ENCODE measurements at places on chromosomes 5 and 9.
A peak's percentile ranks its signal among the peaks of the same experiment; 100 is the strongest.

DNA sequence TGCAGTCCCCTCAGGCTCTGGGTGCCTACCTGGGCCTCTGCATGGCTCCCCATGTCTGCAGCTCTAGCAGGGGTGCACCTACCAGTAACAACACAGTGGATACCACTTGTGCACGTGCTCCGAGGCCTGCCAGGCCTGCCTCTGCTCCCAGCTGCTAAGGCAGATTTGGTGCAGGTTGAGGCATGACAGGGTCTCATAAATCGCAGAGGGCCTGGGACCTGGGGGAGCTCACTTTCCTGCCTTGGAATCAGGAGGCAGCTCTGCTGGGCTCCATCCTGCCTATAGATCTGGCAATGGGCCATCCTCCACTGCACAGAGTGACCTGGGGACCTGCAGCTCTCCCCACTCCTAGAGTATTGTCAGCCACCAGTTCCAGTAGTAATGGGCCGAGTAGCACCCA, 121.9 kb upstream of the CXCL14 start:
- DNase-seq = no peak

- DNase-seq = no peak
Observed at GRCh38 chr9:135887021-135887507, 20.3 kb downstream of the CAMSAP1 start.

DNA sequence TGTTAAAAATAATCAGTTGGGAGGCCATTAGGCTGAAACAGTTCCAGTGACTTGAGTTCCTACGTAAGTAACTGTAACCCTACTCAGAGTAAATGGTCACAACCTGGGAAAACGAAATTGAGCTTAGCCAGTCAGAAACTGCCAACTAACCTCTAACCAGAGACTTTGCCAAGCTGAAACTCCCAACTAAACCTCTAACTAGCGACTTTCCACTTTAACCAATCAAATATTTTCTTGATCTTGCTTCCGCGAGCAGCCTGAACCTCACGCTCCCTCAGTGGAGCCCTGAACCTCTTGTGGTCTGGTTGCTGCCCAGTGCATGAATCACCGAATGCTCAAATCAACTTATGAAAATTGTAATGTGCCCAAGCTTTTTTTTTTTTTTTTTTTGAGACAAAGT, 156.2 kb downstream of the MED10 start:
- DNase-seq = no peak

DNA sequence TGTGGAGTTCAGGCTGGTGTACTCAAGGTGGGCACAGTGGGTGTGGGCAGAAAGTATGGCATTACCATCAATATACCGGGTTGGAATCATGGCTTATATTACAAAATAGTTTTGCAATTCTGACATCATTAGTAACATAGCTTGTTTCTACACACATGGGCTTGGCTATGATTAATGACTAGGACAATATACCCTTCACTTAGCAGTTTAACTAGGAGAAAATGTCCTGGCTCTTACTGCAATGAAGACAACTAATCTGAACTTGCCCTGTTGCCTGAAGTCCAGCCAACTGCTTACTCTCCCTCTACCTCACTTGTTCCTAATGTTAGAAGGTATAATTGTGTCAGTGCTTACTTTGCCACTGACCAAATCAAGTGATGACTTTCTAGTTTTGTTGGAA, 612.5 kb downstream of the EFNA5 start:
- no peak for DNase-seq

DNA sequence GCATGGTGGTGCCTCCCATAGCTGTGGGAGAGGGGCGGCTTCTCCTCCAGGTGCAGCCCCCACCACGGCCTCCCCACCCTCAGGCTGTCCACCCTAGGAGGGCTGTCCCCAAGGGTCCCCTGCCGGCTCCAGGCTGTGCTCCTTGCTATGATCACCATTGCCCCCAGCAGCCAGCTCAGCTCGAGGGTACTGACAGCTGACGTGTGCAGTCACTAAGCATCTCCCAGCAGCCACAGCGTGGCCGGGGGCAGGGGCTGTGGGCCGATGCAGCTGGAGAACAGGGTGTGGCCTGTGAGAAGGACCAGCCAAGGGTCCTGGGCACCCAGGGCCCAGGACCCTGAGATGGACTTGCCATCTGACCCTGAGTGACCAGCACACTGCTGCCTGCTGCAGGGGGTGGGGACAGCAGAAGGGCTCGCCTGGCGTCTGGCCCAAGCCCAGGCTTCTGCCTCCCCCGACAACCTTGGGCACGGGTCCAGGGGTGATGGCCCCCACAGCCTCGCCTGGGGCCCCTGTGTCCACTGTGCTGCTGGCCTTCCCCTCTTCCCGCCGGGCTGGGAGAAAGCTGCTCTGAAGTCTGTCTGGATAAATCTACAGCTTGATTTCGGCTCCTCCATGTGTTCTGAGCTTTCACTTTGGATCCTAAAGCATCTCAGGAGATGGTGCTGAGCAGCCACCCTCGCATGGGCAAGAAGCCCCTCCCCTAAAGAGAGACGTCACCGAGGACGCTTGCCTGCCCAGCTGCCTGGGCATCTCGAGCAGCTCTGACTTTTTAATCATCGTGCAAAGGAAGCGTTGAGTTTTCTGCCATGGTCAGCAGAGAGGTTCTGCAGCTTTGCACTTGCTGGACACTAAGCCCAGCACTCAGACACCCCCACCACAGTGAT, 5.5 kb downstream of the KCNT1 start:
- DNase-seq = no peak

DNA sequence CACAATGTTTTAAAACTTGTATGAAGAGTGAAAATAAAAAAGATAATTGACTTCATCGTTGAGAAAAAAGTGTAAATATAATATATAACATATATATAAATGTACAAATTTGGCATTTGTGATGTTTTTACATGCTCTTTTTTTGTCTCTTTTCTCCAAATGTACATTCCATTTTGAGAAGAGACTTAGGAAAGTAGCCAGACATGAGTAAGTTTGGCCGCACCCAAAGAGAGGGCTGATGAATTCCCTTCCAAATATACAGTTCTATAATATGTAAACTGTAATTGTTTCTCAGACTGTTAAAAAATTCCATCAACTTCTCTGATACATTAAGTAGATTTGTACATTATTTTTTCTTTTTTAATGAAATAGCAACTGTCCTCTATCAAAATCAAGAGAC, 193.2 kb upstream of the MAP3K1 start:
- no peak for DNase-seq

DNA sequence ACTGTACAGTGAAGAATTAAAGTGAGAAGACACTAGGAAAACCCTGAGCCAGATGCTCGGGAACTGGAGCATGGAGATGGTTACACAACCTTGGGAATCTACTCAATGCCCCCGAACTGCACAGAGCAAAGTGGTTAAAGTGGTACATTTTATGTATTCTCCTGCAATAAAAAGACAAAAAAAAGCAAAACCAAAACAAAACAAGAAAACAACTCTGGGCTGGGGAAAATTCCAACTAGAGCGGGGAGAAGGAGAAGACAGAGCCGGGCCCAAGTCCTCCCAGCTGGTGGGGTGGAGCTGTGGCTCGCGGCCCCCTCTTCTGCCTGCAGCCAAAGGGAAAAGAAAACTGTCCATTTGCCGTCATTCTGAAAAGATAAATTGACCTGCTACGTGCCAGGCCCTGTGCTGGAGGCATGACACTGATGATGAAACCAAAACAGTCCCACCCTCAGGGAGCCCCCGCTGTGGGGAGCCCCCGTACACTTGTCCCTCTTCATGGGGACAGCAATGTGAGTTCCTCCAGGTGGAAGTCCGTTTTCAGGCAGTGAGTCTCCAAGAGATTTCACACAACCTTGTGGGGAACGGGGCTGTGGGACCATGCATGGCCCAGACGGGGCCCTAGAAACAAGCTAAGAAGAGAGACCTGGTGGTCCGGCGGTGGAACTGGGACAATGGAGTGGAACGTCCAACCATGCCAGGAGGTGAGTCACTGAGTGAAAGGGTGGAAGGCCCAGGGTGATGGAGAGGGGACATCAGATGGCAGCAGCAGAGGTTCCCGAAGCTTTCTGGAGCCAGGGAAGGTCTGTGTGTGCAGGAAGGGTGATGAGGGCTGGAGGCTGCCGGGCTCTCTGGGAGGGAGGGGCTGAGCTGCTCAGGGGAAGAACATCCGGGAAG, 114.8 kb upstream of the COL5A1 start:
- DNase-seq = no peak

DNA sequence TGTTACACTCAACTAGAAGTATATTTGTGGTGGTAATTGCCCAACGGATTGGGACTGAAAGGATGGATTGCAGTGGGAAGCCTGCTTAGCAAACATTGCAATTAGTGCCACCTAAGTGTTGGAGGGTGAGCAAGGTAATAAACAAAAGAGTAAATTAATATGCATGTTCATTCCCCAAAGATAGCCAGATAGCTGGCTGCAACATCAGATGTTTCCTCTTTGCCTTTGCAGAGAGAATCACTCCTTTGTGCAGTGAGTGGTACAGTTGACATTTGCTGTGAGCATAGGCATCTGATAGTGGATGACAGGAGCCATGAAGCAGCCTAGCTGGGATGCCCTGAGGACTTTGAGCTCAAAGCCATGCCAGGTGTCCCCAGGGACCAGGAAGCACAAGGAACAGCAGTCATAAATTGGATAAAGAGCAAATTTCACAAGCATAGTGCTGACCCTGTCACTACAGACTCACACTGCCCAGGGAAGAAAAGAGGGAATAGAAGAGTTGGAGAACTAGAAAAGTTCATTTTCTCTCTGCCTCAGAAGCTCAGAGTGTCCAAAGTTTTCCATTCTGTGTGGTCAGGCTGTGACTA, 336.1 kb upstream of the SLC30A5 start:
- DNase-seq = no peak

GRCh38 chr5:53907827-53908226, 347.4 kb downstream of the NDUFS4 start:
- no peak for DNase-seq

DNA sequence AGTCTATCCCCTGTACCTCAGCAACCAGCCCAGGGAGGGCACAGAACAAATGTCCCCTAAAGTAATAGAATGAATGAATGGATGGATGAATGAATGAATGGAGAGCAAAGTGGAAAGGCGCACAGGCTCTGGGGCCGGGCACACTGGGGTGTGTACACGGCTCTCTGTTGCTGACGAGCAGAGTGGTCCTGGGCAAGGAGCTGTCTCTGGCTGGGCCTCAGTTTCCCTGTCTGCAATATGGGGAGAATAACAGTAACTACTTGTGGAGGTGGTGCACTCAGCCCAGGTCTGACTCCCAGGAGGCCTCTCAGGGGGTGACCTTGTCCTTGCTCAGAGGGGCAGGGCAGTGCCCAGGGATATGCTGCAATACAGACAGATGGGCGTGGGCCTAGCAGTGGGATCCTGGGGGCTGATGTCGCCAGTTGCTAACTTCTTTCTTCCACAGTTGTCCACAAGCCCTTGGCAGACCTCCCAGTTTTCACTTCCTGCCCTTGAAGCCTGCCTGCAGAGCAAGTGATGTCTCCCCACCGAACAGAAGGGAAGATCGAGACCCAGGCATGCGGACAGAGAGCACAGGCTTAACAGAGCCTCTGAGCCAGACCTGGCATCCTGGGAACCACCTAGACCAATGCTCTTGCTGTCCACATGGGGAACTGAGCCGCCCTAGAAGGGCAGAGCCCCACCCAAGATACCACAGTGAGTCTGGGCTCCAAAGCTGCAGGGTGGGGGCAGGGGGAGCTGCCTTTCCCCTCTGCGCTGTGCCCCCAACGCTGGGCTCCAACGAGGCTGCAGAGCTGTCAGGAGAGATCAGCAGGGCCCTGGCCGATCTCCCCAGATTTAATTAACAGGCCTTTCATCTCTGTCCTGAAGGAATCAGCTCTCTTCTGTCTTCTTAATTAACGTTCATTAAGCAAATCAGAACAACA, 13.6 kb upstream of the LAMC3 start:
- peak; percentile 8 for DNase-seq

DNA sequence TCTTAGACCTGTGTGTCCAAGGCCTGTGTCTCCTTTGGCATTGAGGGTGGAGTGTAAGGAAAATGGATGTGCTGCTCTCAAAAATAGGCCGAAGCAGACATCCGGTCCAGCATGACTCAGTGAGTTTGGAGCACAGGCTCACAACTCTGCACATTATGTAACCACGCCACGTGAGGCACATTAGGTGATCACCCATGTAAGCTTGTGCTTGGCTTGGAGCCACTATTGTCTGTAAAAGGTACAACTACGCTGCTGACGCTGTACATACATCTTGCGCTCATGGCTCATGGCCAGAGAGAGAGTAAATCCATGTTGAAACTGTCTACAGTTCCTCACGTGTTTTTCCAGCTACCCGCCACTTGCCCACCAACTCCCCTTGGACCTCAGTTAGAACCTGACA, 177.5 kb downstream of the PDE4D start:
- no peak for DNase-seq

- DNase-seq = no peak
Observed at GRCh38 chr5:103256178-103256577, 2.4 kb upstream of the MACIR start.

DNA sequence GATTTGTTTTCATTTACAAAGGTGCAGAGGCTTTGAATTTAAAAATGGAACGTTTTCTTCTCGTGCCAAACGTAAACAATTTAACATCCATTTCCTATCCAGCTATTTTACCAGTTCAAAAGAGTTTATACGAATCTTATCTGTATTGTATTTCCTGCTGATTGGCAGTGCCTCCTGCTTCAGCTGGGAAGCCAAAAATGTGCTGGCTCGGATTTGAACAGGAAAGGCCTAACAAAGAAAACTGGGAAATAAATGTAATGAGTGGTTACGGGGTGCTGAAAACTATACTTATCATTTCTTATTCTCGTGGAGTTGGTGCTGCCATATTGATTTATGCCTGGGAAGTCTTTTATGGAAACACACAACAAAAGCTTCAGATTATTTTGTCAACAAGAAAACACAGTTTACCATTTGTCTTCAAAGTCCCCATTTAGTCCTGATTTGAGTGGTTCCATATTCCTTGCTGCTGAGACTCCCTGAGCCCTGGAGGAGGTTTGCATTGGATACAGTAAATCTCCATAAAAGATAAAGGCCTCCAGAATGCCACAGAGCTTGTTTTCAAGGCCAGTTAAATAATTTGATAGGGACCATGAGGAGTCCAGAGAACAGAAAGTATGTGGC, 507.4 kb downstream of the RASEF start:
- no peak for DNase-seq

- no peak for DNase-seq
Observed at GRCh38 chr5:146450002-146450401, 2.9 kb downstream of the TCERG1 start.

- no peak for DNase-seq
Observed at GRCh38 chr5:18403141-18403540, 768.9 kb downstream of the TAF11L14 start.

- no peak for DNase-seq
Observed at GRCh38 chr5:40549616-40550015, 130.1 kb upstream of the PTGER4 start.

GRCh38 chr5:55146080-55146479, 13.9 kb upstream of the GPX8 start:
- DNase-seq = no peak

GRCh38 chr5:53820119-53820801, 259.8 kb downstream of the NDUFS4 start:
- no peak for DNase-seq

DNA sequence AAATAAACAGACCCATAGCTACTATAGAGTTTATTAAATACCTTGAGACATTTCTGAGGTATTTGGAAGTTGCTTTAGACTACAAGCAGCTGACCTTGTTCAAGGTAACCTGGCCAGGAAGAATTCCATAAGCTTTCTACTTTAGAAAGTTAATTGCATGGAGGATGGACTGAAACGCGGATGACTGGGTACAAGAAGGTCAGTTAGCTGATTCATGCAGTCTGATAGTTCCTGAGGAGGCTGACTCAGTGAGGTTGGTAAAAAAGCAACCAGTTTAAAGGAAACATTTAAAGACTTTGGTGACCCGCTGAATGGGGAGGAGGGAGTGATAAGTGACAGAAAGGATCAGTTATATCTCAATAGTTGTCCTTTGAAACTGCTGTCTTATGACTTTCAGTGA, 670.1 kb upstream of the CDH9 start:
- peak; percentile 49 for DNase-seq

Data from retinal pigment epithelial cell (primary cell).